EL (cell line): ENCODE measurements at places on chromosomes 2 and 18.

- peak; percentile 99 for DNase-seq
These were observed 200.5 kb downstream of the ACKR3 start for GRCh38 chr2:236769981-236770671.

DNA sequence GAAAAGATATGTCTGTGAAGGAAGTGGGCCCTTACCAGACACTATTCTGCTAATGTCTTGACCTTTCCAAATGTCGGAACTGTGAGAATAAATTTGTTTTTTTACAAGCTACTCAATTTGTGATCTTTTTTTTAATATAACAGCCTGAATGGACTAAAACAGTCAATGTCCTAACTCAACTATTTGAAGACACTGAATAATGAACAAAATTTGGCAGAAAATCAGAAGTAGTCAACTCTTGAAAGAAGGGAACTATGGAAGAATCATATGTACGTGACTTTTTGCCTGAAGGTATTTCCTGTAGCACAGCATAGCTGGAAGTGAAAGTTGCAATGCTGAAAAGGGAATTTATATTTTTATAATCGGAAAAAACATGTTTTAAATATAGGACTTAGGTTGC lies 351.8 kb upstream of the TFPI start:
- DNase-seq = no peak

- no peak for DNase-seq
These were observed 22.8 kb downstream of the SNORC start for GRCh38 chr2:232892843-232893242.

- peak; percentile 79 for DNase-seq
These were observed 40.7 kb upstream of the NT5C1B start for GRCh38 chr2:18630101-18630500.

GRCh38 chr2:43358410-43359201 lies 132.2 kb upstream of the ZFP36L2 start:
- no peak for DNase-seq

DNA sequence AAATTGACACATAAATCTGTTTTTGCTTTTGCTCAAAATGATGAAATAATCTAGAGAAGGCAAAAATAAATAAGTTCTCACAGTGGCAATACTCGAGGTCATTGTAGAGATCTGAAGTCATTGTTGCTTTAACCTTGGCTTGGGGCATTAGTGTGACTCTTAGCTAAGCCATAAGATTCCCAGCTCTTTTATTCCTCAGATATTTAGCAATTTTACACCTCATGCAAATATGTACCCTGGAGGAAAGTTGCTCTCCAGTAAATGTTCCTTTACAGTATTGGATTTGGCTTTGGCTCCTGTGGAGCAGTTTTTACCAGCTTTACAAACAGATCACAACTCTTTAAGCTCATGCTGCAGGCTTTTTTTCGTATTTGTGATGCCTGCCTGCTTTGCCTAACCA lies 134.2 kb upstream of the NABP1 start:
- DNase-seq = no peak

DNA sequence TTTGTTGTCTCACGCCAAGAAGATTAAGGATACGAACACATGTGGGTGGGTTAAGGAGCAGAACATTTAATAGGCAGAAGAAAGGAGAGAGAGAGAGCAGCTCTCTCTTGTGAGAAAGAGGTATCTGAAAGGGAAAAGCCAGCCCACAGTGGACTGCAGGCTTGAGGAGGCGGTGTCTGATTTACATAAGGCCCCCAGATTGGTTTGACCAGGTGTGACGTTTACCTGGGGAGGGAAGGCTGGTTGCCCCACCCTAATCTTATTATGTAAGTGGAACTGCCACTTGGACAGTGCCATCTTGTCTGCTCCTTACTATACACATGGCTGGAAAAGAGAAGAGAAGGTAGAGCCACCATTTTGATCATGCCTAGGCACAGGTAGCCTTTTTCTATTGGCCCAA lies 189.2 kb downstream of the NCK2 start:
- DNase-seq = no peak

DNA sequence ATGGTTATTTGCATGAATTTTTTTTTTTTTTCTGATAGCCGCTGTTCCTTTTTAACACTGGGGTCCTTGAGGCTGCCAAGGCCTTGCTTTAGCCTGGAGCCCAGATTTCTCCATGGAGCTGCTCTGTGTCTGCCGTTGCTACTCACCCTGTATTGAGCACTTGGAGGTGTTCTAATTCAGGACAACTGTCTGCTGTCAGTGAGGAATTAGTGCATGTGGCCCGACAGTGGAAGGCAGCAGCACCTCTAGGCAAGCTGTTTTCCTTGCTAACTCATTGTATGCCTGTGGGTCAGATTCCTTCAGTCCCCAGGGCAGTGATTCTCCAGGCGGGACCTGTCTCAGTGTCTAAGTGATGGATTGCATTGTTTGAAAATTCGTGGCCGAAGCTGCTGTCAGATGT lies 147.7 kb upstream of the DPP10 start:
- DNase-seq = no peak

DNA sequence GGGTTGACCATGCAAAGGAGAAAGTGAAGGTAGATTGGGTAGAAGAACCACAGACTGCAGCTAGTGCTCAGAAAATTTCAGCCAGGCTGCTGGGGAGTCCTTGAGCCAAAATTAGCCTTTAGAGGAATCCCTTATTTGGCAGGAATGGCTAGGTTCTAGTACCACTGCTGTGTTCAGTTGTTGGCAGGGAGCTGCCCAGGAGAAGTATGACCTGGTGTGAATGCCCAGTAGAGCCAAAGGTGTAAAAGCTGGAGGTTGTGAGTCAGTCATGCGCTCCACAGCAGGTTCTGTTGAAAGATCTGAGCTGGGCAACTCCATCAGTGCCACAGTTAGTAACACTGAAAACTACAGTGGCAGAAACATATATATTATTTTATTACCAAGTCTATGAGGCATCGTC lies 36.4 kb upstream of the TBR1 start:
- DNase-seq = no peak

DNA sequence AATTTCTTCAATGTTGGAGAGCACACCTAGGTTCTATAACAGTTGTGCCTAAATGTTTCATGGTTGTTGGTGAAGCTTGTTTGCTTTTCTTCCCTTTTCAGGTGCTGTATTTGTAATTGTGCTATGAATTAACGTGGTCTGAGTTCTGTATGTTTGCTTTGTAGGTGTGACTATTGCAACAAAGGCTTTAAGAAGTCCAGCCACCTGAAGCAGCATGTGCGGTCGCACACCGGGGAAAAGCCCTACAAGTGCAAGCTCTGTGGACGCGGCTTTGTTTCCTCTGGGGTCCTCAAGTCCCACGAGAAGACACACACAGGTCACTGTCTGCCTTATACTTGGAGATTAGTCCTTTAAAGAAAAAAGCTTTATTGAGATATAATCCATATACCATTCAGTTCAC lies 91.2 kb downstream of the ZNF236 start:
- DNase-seq = no peak

DNA sequence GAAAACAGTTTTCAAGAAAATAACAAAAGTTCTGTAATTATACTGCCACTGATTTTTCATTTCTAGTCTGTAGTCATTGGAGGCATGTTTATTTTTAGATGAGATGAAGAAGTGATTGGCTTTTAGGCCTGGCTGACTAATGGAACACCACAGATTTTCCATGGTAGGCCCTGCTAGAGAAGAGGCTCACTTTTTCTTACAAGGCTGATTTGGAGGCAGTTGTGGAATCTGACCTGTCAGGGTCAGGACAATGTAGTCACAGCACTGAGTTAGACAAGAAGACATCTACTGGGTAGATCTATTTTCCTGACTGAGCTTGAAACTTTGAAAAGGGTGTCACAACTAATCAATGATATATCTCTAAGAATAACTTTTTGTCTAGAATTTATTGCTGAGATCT lies 43.9 kb downstream of the KDM3A start:
- no peak for DNase-seq

- DNase-seq = no peak
These were observed 50.8 kb downstream of the GNAL start for GRCh38 chr18:11739893-11740292.

- DNase-seq = no peak
These were observed 50.1 kb upstream of the HAAO start for GRCh38 chr2:42842466-42842865.

- DNase-seq = no peak
These were observed 1026.6 kb downstream of the TMEM182 start for GRCh38 chr2:103788389-103788788.

DNA sequence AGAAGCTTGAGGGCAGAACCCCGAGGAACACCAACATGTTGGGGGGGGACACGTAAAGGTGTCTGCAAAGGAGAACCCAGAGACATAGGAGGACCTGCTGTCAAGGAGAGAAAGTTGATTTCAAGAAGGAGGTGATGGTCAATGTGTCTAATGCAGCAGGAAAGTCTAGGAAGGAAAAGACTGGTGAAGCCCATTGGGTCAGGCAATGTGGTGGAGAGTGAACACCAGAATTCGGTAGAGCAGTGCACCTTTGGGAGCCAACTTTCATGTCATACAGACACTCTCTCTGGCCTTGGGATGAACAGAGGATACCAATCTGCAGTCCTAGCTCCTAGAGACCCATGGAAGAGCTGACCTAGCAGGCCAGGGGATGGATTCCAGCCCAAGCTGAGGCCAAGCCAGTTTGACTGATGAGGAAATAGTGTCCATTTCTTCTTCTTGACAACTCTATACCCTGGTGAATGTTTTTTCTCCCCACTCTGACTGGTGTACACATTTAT lies 101.9 kb downstream of the MYCN start:
- no peak for DNase-seq

- DNase-seq = no peak
These were observed 18.9 kb downstream of the MRPL35 start for GRCh38 chr2:86218124-86218523.

- peak; percentile 42 for DNase-seq
These were observed 36.3 kb downstream of the STAT4 start for GRCh38 chr2:191114403-191114886.

DNA sequence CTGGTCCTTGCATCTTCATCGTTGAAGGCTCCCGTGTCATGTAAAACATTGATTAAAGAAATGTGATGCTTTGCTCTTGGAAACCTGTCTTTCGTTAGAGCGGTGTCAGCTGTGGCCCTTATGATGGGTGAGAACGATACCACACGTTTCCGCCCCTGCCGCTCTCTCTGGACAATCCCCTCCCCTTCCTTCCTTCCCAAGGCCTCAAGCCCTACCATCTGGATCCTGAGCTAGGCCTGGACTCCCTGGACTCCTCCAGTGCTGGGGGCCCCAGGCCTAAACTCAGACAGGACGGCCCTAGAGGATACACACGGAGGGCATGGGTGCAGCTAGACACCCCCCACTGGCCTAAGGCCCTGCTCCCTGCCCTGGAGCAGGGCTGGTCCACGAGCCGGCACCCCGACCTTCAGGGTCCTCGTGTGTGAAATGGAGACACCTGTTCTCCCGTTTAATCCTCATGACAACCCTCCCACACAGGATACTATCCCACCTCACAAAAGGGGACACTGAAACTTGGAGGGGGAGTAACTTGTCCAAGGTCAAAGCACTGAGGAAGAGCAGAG lies 13.2 kb downstream of the BIN1 start:
- DNase-seq = no peak

DNA sequence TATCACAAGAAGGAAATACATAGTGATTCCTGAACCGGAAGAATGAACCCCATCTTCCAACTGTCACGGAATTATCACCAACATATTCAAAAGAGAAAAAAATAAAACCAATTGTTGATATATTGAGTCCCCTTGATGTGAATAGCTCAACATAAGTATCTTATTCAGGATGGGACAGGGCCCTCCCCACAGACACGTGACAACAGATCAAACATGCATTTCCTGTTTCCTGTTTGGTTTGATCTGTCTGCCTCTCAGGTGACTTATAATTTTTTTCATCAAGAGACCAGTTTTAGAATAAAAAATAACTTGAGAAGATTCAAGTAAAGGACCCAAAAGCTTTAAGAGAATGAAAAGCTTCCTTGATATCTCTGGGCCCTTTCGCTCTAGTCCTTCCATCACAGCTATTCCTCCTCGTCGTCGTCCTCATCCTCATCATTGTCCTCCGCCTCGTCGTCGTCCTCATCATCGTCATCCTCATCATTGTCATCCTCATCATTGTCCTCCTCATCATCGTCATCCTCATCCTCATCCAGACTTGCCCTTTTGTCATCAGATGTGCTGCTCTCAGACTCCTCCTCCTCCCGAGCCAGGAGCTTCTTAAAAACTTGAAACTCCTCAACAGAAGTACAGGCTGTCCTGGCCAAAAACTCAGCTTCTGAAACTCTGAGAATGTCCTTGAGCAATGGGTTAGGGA lies 6.3 kb downstream of the MTERF4 start:
- DNase-seq = no peak

GRCh38 chr2:134657650-134658250 lies 61.0 kb downstream of the TMEM163 start:
- peak; percentile 9 for DNase-seq

- no peak for DNase-seq
These were observed 12.1 kb downstream of the RNF144A start for GRCh38 chr2:6929196-6929819.

- DNase-seq = no peak
These were observed 213.7 kb upstream of the RAB6C start for GRCh38 chr2:129765678-129766351.

DNA sequence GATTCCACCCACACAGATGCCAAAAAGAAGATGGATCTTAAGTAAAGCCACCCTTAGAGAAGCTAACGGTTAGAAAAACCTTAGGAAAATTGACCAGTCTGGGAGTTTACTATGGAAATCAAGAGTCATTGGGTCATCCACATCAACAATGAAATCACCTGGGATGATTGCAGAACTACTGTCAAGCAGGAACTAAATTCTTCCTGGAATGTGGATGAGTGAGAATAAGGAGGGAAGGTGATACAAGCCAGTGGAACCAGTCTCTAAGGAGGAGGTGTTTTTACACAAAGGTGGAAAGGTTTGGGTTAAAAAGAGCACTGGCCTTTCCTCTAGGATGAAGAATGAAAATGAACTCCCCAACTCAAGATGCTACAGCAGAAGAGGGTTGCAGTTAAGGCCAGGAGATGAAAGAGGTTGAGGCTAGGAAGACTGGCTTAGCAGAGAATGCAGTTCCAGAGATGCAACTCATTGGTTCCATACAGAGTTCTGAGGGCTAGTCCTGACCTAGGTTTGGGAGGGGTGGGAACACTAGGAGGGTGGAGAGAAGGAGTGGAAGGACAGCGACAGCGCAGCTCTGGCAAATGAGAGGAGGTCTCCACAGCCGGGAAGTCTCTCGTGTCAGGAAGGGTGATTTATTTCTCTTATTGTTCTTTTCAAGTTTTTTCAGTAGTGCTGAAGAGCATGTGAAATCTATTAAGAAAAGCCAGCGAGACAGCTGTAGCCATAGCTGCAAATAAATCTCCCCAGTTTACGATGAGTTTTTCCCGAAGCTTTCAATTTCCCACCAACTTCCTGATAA lies 27.7 kb upstream of the KDM3A start:
- no peak for DNase-seq

GRCh38 chr18:55570966-55571365 lies 17.0 kb downstream of the TCF4 start:
- DNase-seq = no peak

GRCh38 chr2:86001326-86001725 lies 104.4 kb downstream of the POLR1A start:
- no peak for DNase-seq

- no peak for DNase-seq
These were observed 46.7 kb downstream of the FANCL start for GRCh38 chr2:58194458-58194857.
